H1 (cell line): ENCODE measurements at places on chromosomes 4 and X. TPM values are rescaled to one million over a fixed set of nuclear protein-coding genes. Genes with fewer than 3 reads are reported as not detected.
A peak's percentile ranks its signal among the peaks of the same experiment; 100 is the strongest.

- no peak for DNase-seq
Observed at GRCh38 chrX:121569609-121570008, 522.2 kb downstream of the GLUD2 start.

DNA sequence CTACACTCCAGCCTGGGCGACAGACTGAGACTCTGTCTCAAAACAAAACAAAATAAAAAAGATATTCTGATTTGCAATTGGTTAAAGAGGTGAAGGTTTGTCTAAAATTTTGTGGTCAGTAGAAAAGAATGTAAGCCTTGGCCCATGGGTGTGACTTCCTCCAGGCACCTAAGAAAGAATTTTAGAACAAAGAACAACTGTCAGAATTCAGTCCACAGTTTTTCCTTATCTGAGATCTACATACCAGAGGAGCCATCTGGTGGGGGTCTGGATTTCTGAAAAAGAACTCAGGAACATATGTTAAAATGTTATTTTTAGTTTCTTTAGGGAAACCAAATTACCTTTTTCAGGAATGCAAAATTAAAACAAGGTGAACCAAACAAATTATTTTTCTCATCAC lies 434.1 kb downstream of the ANKRD50 start:
- DNase-seq: no peak

DNA sequence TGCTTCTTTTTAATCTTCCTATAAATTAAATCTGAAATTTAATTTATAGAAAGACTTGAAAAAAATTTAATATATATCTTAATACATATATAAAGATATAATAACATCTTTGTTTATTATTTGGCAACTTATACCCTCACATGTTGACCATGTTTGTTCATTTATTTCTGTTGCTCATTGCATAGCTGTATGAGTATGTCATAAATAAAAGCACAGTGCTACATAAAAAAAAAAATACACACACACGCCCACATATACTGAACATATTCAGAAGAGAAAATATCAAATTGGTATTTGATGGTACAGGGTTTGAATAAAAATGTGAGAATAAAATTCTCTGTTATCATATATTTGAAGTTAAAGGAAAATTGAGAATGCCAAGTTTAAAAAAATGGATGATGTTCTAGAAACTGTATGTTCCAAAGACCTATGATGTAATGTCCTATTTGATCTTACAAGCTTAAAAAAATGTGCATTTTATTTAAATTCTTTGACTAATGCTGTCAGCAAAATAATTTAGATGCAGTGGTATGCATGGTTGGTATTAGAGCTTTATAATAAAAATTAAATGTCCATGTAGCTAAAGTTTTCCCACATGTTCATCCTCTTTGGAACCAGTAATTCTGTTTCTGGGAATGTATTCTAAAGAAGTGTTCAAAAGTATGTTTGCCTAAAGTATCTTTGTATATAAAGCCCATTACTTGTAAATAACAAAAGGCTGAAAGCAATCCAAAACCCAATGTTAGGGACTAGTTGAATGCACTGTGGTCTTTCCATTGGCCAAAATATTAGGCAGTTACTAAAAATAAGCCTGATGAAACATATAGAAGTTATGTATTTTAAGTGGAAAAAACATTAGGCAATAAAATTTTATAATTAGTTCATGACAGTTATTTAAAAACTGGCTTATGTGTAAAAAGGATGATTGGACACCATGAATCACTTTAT lies 12.9 kb downstream of the TMEM184C start:
- no peak for DNase-seq

DNA sequence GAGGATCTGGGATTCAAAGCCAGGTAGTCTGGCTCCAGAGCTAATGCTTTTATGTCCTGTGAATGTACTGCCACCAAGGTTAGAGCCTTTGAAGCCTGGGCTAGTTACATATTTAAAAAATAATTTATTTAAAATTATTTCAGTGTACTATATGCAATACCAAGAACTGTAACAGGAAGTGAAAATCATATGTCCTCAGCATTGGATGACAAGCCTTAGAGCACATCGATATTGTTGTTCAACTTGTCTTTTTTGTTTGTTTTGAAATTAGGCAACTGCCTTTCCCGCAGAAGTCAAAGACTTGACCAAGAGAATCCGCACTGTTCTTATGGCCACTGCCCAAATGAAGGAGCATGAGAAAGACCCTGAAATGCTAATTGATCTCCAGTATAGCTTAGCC lies 73.1 kb upstream of the IL13RA1 start:
- DNase-seq: no peak

GRCh38 chr4:162791226-162791625 lies 375.5 kb downstream of the NAF1 start:
- no peak for DNase-seq

DNA sequence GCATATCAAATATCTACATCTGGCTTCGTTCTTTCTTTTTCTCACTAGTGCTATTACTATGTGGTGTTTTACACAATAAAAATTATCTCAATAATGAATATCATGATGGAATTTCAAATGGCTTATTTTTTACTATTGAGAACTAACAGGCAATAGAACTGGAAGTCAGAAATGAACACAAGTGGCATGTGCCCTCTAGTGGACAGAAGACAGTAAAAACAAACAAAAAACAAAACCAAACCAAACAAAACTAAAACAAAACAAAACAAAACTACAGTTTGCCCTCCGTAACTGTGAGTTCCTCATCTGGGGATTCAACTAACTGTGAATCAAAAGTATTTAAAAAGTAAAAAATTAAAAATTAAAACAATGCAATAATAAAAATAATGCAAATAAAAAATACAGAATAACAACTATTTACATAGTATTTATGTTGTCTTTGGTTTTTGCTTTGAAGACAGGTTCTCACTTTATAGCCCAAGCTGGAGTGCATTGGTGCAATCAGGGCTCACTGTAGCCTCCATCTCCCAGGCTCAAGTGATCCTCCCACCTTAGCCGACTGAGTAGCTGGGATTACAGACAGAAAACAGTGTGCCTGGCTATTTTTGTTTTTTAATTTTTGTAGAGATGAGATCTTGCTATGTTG lies 195.6 kb upstream of the TACR3 start:
- no peak for DNase-seq

- no peak for DNase-seq
Observed at GRCh38 chr4:27524224-27524623, 663.6 kb downstream of the STIM2 start.

FAM156B gene
- 31.3 and 36.2 TPM in 2 replicates for polyA plus RNA-seq

DNA sequence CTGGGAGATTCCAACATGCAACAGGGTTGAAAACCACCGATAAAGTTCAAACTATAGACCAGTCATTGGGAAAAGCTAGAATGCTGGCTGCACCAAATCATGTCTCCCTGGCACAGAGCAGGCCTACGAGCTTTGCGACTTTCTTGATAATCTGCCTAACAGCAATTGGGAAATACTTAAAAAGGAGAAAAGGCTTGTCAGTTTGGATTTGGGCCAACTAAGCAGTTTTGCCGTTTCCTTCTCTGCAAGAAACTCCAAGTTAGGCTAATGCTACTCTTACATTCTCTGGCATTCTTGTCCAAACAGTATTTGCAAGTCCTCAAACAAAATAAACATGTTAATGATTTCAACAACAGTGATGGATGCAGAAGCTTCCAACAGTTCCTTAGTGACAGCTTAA lies 87.9 kb downstream of the PDK3 start:
- DNase-seq: no peak

IRS4 gene
- polyA plus RNA-seq: 3.8 and 7.3 TPM in 2 replicates

GRCh38 chr4:26299254-26299882 lies 21.4 kb upstream of the RBPJ start:
- no peak for DNase-seq

DNA sequence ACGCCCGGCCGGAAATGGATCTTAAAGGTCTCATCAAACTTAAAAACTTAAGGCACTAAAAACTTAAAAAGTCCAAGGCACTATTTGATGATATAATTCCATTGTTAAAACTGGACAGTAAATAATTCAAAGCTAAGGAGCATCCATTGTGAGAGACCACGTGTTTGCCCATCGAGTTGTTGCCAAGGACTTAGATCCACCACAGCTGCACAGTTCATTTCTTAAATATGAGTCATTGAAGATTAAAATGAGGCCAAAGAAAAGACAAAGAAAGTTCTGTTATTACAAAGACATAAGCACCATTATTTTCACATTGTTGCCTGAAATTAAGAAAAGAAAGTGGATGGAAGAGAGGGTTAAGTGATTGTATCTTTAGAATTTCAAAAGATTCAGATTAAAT lies 411.5 kb upstream of the FTHL17 start:
- no peak for DNase-seq

DNA sequence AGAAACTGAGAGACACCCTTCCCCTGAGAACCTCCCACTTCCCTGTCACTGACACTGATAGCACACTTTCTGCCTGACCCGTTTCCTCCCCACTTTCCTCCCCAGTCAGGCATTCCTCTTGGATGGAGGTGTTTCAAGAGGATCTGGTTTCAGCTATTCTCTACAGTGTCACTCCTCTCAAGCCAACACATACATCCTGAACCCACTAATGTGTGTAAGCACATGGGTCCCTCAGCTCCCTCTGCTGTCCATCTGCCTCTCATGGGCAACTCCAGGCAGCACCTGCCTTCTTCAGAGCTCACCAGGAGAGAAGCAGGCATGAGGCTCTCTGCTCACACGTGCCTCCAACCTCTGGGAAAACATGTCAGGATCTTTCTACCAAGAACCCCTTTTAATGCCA lies 207.6 kb downstream of the NAF1 start:
- DNase-seq: no peak

DNA sequence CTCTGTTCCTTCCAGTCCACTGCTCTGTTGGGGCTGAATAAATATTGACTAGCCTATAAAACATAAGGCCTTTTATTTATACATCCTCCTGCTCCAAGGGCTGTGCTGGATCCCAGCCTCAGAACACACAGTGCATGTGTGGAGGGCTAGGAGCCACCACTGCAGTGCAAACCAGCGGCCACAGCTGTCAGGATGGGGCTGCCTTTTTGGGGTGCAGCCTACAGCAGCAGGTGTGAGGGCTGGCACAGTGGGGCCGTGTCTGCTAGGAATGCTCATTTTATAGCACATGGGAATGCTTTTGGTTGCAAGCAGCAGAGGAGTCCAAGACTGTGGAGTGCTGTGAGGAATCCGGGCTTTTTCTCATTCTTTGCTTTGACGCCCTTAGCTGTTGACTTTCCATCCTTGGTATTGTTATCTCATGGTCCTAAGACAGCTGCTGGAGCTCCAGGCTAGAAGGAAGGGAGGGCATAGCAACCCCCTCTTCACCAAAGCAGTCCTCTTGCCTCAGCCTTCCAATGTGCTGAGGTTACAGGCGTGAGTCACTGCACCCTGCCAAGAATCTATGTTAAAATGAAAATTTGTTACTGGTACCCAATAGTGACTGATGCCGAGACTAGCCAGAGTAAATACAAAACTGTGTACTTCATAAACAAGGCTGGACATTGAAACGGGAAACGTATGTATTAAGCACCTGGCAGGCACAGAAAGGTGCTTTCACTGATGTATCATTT lies 334.3 kb upstream of the GATB start:
- no peak for DNase-seq

KLB gene
- polyA plus RNA-seq: 0.03 TPM in 2 replicates

GRCh38 chrX:30278365-30278764 lies 30.8 kb downstream of the NR0B1 start:
- no peak for DNase-seq

DKC1 gene
- polyA plus RNA-seq: 54.7 and 65.6 TPM in 2 replicates

DNA sequence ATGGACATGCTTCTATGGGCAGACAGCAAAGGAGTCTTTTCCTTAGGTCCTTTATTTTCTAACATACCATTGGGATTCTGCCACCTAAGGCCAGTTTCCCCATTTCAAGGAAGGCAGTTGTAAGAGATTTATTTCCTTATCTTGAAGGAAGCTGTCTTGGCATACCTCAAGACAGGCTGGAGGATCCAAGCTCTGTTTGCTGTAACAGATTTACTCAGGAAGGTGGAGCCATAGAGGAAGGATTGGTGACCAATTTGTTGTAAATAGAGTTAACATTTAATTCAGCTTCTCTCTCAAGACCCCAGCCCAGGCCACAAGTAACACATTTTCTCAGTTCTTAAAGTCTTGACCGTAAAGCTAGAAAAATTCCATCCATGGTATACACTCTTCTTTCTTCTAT lies 131.6 kb upstream of the TENM3 start:
- no peak for DNase-seq

RNF175 gene
- polyA plus RNA-seq: 4.7 and 9.8 TPM in 2 replicates

- no peak for DNase-seq
Observed at GRCh38 chr4:37588150-37588549, 98.0 kb downstream of the RELL1 start.

RCHY1 gene
- polyA plus RNA-seq: 19.7 and 30.3 TPM in 2 replicates

- DNase-seq: no peak
Observed at GRCh38 chr4:136898590-136899248, 633.6 kb downstream of the PCDH18 start.

DNA sequence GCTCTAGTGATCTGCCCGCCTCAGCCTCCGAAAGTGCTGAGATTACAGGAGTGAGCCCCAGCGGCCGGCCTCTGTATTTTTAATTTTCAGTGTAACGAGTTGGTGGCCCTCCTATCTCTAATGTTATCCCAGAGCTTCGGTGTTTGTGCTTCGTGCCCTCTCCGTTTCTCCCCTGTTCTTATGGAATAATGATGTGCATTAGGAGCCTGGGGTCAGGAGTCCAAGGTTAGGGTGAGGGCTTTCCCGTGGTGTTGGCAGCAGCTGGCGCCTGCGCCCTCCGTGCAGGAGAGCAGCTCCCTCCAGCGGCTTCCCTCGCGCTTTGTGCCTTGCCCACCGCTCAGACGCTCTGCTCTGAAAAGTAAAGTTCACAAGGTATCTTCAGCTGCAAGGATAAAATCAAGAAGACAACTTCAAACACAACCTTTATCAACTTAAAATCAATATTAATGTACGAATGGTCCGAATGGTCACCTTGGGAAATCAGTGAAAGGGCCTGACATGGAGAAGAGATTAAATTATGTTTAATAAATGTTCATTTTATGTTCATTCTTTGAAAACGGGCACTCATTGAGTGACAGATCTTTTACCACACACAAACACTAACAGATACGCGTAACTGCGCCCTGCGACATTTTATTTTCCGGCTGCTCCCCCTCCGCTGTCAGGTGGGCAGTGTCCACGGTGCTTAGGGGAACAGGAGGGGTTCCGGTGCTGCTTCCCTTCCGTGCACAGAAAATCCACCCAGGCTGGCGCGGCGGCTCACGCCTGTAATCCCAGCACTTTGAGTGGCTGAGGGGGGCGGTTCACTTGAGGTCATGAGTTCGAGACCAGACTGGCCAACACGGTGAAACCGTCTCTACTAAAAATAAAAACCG lies 62.4 kb downstream of the TRAPPC11 start:
- DNase-seq: peak; percentile 10

PAGE5 gene
- polyA plus RNA-seq: not detected in 2 replicates

GRCh38 chr4:111871802-111872201 lies 273.5 kb upstream of the FAM241A start:
- no peak for DNase-seq

DNA sequence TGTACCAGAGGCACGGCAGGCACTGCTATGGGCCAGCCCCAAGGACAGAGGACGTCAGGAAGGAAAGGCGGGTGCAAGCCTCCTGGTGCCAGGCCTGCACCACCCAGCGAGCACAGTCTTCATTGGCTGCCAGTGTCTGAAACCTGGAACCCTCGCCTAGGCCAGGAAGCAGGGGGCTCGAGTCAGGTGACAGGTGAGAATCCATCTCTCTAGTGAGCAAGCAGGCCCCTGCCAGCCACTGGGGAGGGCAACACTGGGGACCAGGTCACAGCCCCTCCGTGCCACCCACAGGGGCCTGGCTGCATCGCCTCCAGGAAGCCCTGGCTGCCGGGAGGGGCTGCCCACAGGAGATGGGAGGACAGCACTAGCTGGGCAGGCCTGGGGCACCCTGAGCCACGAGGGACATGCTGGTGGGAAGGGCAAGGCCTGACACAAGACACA lies 6.9 kb upstream of the HAUS3 start:
- DNase-seq: no peak

GRCh38 chr4:184833046-184833838 lies 7.5 kb upstream of the ACSL1 start:
- no peak for DNase-seq

ARMCX4 gene
- 3.2 and 3.7 TPM in 2 replicates for polyA plus RNA-seq
